GM12865 (cell line): ENCODE measurements at places on chromosomes 6 and 20.

- peak; percentile 91 for DNase-seq
These were observed at the start of gene IRF4 for GRCh38 chr6:391559-392440. Gene IRF4, plus strand, starts transcription at chr6:391752. Its CDS starts 1,401 bp downstream, at chr6:393153.

GRCh38 chr6:32816746-32817204, at the start of gene HLA-DOB:
Gene HLA-DOB, minus strand, starts transcription at chr6:32817002. Its CDS starts 51 bp downstream, at chr6:32816951.
- DNase-seq = peak; percentile 73

- DNase-seq = peak; percentile 88
These were observed 59.7 kb downstream of the HIVEP2 start for GRCh38 chr6:142885182-142885867.

DNA sequence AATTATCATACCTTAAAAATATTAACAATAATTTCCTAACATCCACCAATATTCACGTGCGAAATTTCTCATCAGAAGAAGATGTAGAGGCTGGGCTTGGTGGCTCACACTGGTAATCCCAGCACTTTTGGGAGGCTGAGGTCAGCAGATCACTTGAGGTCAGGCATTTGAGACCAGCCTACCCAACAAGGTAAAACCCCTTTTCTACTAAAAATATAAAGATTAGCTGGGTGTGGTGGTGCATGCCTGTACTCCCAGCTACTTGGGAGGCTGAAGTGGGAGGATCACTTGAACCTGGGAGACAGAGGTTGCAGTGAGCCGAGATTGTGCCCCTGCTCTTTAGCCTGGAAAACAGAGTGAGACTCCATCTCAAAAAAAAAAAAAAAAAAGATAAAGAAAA, 36.1 kb upstream of the JAG1 start:
- no peak for DNase-seq

- DNase-seq = no peak
These were observed 14.7 kb upstream of the PXDC1 start for GRCh38 chr6:3766214-3766613.

DNA sequence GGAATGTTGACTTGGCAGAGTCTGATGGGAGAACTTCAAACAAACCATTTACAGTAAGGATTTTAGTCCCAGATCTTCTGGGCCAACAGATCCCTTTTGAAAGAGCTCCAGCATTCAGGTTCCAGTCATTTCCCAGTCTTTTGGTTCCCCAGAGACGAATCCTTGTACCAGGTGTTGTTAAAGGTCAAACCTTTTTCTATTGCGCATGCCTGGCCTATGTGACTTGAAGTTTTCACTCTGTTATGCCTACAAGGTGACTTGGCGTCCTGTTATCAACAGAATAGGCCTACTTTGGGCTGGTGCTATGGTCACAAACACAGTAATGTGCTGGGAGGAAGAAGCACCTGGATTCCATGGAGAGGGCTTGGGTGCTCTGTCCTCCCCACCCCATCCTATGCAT, 52.3 kb downstream of the PXDC1 start:
- no peak for DNase-seq
